ENCODE measurements at places on chromosomes 4 and X. TPM values are rescaled to one million over a fixed set of nuclear protein-coding genes. Genes with fewer than 3 reads are reported as not detected.

Gene ASB5
- total RNA-seq = not detected

Gene PAK3
- 8.5 TPM for total RNA-seq

Gene DIPK2B
- total RNA-seq = not detected

Gene PNMA5
- total RNA-seq = not detected

Gene CT47B1
- total RNA-seq = not detected

Gene MAGEB1
- total RNA-seq = not detected

Gene SLC10A6
- not detected for total RNA-seq

Gene STAP1
- not detected for total RNA-seq

Gene RASSF6
- total RNA-seq = 1.6 TPM

Gene ZCCHC18
- not detected for total RNA-seq

Gene SLC49A3
- not detected for total RNA-seq

Gene EMCN
- total RNA-seq = not detected

Gene ARHGAP24
- total RNA-seq = 2.6 TPM

Gene HSD17B13
- total RNA-seq = not detected

Gene CFAP99
- 0.16 TPM for total RNA-seq

Gene EOLA1
- total RNA-seq = 18.2 TPM

Gene GPR143
- total RNA-seq = 0.93 TPM

Gene MGAT4D
- total RNA-seq = not detected

Gene ASB9
- 0.68 TPM for total RNA-seq

Gene ARMCX4
- not detected for total RNA-seq

Gene RADX
- total RNA-seq = 2.2 TPM

Gene GAGE1
- total RNA-seq = not detected
